AG09319 (cell line): ENCODE measurements at places on chromosomes 5 and 9.

DNA sequence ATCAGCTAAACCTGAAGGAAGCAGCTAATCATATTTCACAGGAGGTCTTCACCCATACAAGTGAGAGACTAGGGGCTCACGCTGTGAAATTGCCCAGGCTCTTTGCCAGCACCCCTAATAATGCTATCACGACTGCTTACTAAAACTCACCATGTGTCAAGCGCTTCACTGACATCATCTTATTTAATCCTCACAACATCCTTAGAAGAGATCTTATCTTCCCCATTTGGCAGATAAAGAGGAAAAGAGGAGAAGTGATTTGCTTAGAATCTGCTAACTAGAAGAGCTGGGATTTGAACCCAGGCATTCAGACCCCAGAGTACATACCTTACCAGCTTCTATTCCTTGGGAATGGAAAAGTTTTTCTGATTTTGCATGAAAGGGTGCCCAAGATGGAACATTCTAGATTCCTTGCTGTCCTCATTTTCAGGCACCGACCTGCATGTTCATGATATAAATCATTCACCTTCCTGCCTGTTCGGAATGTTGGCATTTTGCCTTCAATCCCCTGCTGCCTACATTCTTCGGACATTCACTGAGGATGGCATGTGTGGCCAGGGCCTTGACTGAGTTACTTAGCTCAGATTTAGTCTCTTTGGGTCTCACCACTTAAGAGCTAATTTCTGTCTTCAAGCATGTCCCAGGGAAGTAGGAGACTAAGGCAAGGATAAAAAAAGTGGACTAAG lies 88.1 kb downstream of the SH3TC2 start:
- DNase-seq = no peak

DNA sequence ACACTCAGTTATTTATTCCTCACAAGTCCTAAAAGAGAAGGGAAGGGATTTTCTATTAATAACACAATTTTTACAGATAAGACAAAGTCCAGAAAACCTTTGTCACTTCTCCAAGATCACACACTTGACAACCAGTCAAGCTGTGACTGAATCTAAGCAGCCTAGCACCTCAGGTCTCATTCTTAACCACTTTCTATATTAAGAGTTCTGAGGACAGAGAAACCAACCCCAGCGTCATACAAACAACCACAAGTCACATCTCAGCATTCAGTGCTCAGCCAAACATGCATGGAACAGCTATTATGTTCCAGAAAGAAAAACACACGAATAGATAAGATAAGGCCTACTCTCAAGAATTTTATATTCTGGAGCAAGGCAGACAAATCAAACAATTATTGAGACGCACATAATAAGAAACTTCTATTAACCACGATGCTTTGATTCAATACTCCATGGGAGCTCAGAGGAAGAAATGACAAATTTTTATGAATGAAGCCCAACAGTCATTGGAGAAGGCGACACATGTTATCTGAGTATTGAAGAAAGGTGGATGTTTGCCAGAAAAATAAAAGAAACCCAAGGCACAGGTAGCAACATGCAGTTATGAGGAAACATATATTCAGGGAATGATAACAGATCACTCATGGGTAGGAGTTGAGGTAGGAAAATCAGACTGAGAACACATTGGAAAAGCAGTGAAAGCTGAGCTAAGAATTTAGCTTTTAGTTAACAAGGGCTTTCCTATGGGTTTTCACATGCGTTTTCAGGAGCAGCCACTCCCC lies 113.1 kb downstream of the HTR4 start:
- DNase-seq = no peak

- DNase-seq = no peak
Measured at GRCh38 chr9:77649109-77649812, 1.1 kb upstream of the GNA14 start.

- no peak for DNase-seq
Measured at GRCh38 chr5:2656206-2656605, 95.3 kb downstream of the IRX2 start.

DNA sequence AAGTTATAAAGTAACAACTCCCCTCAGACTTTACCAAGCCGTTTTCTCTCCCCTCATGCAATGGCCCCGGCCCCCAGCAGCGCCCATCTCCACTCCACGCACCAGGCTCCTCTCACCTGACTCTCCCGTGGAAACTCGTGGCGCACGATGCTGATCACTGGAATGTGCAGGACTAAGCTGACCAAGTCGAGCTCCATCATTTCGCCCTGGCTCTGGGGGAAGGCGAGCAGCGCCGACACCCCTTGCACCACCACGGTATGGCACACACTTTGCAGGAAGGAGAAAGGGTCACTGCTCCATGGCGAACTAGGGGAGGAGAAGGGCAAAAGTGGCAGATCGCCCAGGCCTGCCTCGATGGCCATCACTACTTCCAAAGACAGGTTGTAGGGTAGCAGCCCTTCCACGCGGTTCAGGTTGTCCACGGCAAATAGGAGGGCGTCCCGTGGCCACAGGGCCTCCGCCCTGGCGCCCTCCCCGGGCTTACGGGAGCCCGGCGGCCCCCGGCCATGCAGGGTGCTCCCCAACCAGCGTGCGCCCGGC lies 1.2 kb downstream of the GRIN3A start:
- no peak for DNase-seq

GRCh38 chr9:16342246-16343020 lies 528.0 kb downstream of the BNC2 start:
- no peak for DNase-seq

DNA sequence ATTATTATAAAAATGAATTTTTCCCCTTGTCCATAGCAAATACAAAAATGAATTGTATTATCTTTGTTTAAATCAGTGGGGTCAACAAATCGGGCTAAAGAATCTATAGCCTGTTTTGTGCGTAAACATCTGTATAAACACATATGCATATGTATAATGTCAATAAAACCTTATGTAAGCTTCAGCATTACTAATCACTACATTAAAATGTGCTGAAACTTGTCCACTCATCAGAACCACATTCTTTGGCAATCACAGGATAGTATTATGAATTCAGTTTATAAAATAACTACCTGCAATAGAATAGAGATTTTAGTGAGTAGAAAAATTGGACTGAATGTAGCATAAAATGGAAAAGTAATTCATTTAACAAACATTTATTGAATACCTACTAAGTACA lies 30.6 kb downstream of the RGMB start:
- no peak for DNase-seq

DNA sequence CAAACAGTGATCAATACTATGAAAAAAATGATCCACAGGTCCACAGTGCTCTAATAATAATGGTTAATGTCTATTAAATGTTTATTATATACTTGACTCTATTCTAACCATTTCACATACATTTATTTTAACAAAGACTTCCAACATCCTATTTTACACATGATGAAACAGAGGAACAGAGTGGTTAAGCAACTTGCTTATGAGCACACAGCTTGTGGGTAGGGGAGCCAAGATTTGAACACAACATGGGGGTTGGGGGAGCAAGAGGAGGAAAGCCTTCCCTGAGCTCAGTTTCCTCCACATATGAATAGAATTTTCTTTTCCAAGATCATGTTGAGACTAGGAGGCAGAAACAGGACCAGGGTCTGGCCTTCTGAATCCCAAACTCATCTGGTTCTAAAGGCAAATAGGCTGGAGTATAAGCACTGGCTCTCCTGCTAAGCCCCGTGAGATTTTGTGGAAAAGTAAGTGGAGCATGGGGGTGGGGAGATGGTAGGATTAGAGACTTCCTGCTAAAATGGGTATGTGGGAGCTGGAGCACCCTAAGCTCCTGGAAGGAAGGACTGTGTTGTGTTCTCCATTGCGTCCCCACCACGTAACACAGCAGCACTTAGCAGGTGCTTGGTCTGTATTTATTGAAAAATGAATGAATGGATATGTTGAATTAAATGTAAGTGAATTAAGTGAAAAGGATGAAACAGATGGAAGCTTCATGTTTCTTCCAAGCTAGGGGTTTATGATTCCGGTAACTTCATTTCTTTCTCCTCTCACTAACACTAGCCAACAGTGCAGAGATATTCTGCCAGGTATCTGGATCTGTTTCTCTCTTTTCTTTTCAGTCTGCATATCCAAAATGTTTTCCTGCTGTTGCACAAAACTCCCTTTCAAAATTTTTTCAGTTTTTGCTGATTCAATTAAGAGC lies 26.9 kb upstream of the GALNT10 start:
- DNase-seq = no peak

DNA sequence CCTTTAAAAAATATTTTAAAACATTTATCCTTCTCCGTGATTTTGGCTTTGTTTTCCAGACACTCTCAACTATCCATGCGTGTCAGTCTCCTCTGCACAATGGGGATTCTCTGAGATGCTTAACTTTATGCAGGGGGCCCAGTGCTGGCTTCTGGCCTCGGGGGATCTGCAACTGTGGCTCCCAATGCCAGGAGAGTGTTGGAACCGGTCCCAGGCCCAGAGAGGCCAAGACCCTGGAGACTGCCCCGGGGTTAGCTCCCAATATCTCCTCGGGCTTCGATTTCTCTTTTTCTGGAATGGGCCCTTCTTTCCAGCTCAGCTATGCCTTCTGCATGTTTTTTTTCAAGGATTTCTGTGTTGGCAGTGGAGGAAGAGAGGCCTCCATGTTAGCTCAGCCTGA lies 20.1 kb upstream of the SARDH start:
- DNase-seq = no peak

GRCh38 chr9:89837162-89837933 lies 232.5 kb downstream of the GADD45G start:
- DNase-seq = no peak

- no peak for DNase-seq
Measured at GRCh38 chr9:124483481-124483880, 23.7 kb downstream of the NR5A1 start.

DNA sequence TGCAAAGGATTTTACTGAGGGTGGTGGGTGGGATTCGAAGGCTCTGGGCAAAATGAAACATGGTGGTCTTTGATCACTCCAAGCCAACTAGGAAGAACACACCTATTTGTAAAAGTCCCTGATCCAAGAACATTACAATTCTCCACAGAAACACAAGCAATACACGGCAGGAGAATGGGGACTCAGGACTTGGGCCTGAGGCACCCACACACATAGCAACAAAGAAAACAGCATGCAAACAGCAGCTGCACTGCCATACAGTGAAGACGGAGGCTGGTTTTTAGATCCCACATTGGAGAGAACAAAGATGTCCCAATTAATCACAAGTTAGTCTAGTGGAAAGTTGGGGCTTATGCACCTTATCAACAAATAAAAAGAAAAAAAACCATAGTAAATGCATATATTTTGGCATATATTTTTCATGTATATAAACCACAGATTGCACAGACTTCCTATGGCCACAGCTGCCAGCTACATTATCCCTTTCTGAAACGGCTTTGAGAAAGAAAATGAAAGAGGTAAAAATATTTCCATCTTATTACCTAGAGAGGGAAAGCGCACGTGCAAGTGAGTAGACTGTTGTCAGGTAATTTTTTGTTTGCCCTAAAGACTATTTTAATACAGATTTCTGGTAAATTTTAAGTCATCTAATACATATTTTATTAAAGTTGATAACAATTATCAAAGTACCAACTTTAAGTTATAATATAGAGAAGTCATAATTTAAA lies 410.9 kb downstream of the BNC2 start:
- no peak for DNase-seq

DNA sequence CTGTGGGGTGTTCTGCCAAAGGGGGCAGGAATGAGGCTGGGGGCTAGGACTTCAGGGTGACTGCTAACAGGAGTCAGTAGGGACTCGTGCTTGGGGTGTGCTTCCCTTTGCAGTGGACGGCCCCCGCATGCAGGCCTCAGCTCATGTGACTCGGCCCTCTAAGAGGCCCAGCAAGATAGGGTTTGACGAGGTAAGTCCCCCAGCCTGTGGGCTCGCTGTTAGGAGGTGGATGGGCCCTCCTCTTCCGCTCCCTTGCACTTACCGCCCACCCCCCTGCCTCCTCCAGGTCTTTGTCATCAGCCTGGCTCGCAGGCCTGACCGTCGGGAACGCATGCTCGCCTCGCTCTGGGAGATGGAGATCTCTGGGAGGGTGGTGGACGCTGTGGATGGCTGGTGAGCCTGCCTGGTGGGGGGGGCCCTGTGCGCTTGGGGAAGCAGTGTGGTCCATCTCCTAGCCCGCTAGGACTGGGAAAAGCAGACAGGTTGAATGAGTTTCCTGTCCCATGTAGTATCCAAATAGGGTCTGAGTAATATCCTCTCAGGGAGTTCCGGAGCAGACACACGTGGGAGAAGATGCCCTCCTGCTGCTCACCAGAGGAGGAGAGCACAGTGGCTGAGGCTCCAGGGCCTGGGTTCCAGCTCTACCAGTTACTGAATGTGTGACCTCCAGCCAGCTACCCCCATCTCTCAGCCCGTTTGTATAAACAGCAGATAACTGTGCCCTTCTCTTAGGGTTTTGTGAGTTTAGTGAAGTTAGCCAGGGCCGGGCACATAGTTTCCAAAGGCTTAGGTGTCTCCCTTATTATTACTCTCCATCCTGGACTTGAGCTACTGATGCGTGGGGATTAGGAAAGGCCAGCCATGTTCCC lies 8.2 kb downstream of the CERCAM start:
- no peak for DNase-seq

- DNase-seq = no peak
Measured at GRCh38 chr9:100774962-100775361, 197.1 kb downstream of the CAVIN4 start.

DNA sequence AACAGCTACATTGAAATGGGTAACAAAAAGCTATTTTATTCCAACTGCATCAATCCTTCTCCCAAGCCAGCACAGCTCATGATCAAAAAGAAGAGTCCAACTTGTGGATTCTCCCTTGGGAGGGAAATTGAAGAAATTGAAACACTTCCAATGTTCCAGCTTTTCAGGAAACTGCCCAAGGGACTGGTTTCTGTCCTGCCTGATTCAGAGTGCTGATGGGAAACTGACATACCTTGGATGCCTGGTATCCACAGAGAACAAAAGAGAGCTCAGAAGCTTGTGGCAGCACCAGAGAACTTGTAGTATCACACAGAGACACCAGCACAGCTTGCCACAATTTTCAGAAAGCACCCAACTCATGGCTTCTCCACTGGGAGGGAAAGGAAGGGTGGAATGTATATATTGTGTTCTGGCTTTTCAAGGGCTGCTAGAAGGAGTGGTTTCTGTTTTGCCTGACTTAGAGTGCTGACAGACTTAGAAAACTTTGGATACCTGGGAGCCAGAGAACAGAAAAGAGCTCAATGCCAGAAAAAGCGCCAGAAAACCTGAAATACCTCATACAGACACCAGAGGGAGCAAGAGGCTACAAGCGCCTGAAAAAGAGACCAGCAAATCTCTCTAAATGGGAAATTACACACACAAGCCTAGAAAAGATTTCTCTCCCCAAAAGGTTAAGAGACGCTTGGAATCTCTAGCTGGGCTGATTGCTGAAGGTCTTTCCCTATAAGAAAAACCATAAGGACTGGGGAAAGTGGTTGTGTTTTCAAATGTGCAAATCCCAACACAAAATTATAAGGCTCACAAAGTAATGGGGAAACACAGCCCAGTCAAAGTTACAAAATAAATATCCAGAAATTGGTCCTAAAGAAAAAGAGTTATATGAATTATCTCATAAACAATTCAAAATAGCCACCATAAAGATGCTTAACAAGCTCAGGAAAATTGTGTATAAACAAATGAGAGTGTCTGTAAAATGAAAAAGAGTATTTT lies 178.8 kb downstream of the SPOCK1 start:
- peak; percentile 28 for DNase-seq

GRCh38 chr5:143001764-143002351 lies 231.7 kb downstream of the ARHGAP26 start:
- DNase-seq = no peak
